Sigmoid colon (tissue), 7 donors: ENCODE measurements at places on chromosomes 13 and 19. TPM values are rescaled to one million over a fixed set of nuclear protein-coding genes. Genes with fewer than 3 reads are reported as not detected.

The PTH2 gene
- total RNA-seq, result not detected

The WDFY2 gene
- 7.3 TPM for total RNA-seq

The ANGPTL8 gene
- total RNA-seq, result not detected

The CASP14 gene
- not detected for total RNA-seq

The SERPINE3 gene
- not detected for total RNA-seq

The PROZ gene
- total RNA-seq, result not detected

The ZNF568 gene
- 8.7 TPM for total RNA-seq

The ZNF554 gene
- total RNA-seq, result 4.6 TPM

The CACNG7 gene
- total RNA-seq, result not detected

The SLC8A2 gene
- total RNA-seq, result 39.9 TPM
